ENCODE measurements at places on chromosomes 6 and 20. TPM values are rescaled to one million over a fixed set of nuclear protein-coding genes. Genes with fewer than 3 reads are reported as not detected.

GRCh38 chr6:143675946-143676345, 1.8 kb upstream of the PHACTR2 start:
- peak; percentile 25 for DNase-seq

GRCh38 chr20:36216314-36217025, 19.8 kb upstream of the AAR2 start:
- DNase-seq: no peak

GRCh38 chr20:1536893-1537730, 20.4 kb downstream of the SIRPD start:
- DNase-seq: no peak

GRCh38 chr6:6986344-6986743, 121.4 kb upstream of the RREB1 start:
- no peak for DNase-seq

DNA sequence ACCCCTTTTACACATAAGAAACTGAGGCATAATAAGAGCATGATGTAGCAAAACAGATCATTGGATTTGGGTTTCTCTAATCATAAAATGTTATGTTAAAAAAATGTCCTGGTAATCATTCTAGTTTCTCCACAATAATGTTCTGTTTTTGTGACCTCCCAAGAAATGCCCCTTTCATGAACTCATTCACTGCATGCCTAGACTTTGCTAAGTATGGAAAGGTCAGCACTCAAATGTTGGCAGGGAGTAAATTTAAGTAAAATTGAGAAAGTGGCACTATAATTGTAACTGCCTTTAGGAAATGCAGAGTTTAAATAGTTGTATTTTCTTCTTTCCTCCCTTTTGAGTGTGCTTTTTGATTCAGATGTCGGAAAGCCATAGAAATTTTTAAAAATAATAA, 48.5 kb upstream of the ID4 start:
- no peak for DNase-seq

DNA sequence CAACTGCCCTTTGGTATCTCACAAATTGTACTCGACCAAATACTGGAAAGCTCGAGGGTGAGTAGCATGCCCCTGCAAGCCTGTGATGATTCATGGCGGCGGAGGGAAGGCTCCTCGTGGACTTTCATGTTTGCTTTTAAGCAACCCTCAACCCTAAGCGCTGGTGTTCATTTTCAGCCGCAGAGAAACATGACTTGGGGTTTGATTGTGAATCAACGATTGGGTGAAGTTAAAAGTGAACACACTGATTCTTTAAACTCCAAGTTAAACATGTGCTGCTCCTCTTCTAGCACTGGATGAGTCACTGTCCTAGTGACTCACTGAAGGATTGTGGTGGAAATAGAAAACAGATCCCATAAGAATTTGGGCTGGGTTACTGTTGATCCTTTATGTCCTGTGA, 8.3 kb downstream of the CD109 start:
- peak; percentile 97 for DNase-seq

GRCh38 chr6:44234101-44235025, 11.0 kb downstream of the SLC29A1 start:
- DNase-seq: no peak

DNA sequence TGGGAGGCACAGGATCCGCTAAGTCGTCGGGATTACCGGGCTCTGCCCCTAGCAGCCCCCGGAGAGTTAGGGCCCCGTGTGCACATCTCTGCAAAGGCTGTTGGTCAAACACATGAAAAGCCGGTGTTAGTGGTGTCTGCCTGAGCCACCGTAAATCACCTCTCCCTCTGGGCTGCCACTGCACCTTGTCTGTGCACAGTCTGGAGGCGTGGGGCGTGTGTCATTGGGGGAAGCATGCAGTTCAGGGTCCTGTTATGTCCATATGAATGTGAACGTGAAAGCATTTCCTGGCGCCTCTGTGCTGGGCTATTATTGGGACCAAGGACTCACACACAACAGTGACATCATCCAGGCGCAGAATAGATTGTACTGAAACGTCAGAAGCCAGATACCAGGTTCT, 305.6 kb downstream of the NRN1 start:
- DNase-seq: no peak

- DNase-seq: no peak
Observed at GRCh38 chr6:3195695-3196497, 31.6 kb downstream of the TUBB2B start.

DNA sequence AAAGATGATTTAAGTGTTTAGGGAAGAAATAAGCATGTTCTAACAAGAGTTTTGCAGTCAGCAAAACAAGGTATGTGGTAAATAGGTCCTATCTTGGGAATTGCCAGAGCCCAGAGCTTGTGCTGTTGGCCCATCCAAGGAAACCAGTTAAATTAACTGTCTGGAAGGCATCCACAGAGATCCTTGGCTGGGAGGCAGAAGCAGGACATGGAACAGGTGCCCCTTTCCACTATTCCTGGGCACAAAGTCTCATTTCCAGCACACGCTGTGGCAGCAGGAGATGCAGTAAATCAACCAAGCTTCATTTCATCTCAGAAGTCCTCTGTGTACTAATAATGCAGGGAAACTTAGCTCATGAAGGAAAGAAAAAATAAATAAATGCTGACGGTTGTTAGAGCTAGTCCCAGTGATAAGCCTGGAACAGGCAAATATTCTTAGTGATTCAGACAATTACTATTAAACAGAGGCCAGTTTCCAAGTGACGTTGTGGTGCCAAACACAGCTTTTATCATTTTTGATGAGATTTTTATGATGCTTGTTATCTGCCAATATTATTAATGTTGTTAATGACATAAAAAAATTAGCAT, 39.8 kb upstream of the SNAP25 start:
- no peak for DNase-seq

DNA sequence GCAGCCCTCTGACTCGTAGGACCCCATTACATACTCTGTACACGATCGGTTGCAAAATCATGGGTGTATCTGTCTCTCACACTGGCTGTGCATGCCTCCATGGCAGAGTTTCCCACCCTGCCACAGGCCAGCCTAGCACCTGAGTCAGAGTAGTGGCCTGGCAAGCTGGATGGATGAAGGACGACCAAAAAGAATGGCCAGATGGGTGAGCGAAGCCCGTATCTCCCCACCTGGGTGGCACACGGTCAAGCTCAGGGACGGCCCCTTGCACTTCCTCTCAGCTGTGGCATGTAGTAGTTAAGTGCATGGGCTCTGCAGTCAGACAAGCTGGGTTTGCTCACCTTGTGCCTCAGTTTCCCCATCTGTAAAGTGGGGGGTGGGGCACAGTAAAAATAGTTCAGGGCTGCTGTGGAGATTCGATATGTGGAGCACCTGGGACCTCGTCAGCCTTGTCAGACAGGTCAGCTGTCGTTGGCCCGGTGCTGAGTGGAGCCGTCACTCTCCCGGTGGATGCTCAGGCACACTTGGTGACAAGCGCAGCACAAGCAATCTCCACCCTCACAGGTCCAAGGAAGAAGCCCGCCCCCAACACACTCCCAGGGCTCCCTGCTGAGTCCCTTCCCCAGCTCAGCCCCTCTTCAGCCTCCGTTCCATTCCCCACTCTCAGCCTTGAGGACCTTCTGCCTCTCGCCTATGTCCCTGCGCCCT, 12.6 kb downstream of the CPNE5 start:
- DNase-seq: no peak

DNA sequence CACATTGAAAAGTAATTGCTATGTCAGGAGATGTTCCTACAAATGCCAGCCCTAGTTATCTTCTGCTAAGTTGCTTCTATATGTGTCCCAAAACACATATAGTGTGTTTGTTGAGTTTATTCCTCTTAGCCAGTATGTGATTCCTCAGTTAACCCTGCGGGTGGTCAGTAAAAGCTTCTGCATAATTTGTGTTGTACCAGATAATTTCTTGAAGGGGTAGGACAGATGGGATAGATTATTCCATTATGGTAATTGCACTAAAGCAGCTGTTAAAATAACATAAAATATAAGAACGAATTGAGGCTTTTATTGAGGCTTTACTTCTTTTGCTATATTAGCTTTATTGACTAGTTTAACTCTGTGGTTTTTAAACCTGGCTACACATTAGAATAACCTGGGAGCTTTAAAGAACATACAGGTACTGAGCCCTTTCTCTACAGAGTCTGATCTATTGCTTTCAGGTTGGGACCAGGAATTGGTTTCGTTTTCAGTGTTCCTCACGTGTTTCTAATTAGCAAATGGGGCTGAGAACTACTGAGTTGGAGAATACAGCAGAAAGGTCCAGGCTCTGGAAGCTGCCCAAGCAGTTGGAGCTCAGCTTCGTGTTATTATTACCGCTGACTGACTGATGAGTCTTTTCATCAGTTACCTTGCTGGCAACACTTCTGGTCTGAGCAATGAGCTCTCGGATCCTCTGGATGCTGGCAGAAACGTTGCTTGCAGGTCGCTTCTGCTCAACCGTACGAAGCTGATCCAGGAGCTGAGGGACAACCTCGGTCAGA, 56.9 kb downstream of the FAM229B start:
- peak; percentile 10 for DNase-seq

- DNase-seq: no peak
Observed at GRCh38 chr6:80437221-80437620, 330.8 kb downstream of the BCKDHB start.

DNA sequence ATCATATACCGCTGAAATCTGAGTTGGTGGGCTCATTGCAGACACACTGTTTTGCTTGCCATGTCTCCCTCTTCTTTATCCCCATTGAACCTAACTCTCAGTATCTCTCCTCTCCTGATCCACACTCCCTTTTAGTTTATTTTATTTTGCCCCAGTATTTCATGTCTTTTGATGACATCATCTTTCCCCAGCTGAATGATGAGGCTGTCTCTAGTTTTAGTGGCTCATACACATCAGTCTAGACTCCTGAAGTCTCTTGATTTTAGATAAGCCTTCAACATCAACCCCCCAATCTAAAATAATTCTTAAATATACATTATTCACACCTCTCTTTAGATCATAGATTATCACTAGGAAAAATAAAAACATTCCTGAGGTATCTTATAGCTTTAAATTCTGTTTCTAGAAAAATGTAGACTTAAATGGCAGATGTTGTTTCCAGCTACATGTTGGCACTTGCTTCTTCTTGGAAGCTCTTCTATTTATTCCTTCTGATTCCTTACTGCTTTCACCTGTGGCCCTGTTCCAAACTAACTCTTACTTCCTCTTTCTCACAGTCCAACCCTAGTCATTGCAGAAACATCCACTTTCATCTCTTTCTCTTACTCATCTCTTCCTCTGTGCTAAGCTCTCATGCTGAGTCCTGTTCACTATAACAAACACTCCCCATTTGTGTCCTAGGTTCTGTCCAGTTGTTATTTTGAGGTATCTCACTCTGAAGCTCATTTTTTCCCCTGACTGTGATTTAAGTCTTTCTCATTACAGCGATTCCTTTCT, 191.9 kb upstream of the SLC35B3 start:
- DNase-seq: peak; percentile 6

DNA sequence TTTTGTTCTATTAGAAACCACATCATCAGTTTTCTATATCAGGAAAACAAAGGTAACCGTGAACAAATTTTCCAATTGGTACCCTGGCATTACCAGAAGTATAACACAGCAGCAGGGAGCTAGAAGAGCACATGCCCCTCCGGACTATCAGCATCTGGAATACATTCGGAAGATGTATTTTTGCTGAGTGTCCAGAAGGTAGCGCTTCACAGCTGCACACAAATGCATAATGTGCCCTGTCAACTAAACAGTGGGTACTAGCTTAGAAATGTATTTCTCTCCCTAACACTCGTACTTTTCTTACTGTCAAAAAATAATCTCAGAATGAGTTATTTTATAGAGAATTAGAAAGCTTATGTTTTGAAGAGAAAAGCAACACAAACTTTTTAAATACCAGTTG, 77.6 kb downstream of the HUS1B start:
- DNase-seq: no peak

DNA sequence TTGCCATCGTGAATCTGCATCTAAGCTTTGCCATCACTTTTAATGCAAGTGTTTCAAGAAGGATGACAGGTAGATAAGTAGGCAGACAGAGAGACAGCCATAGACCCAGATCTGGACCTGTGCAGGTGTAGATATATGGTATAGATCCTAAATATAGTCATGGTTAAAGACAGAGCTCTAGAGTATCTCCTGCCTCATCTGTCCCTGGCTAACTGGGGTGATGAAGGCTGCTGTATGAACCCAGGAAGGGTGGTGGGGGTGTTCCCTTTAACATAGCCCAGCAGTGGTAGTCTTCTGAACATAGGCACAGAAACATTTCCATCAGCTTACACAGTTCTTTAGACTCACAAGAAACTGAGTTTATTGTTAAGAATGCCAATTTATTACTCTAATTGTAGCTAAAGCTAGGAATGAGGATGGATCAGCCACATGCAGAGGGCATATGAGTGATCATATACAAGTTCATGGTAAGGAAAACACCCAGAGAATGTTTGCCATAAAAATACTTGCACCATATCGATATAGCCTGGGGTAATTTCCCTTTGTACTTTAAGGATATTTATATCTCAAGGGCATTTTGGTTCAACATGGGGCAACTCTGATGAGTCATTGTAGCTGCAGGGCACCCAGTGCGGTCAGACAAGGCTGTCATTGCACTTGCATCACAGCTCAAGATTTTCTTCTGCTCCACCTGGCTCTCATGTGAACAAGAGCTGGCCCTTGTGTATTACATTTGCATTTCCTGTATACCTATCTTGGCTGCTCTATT, 587.2 kb downstream of the EPM2A start:
- DNase-seq: peak; percentile 58

- no peak for DNase-seq
Observed at GRCh38 chr20:47320990-47321805, 35.3 kb downstream of the ZMYND8 start.

DNA sequence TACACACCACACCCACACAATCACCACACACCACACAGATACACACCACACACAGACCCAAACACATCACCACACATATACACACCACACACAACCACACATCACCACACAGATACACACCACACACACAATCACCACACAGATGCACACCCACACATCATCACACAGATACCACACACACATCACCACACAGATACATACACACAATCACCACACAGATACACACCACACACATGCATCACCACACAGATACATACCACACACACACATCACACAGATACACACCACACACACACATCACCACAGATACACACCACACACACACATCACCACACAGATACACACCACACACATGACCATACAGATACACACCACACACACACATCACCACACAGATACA, 73.2 kb downstream of the GRM4 start:
- DNase-seq: no peak

DNA sequence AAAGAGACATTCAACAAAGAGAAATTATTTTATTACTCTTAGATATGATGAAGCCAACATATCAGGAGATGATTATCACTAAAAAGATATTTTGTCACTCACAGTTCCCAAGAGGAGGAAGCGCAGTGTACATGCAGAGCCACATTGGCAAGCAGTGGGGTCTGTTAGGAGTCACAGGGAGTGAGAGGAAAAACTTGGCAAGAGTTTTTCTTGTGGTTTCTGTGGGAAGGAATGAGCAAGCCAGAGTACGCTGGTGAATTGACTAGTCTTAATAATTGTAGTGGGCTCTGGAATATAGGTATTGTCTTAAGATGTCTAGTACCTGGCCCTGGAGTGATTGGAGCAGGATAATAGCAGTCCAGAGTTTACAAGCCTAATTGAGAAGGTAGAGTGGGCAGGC, 1095.2 kb downstream of the GRIK2 start:
- no peak for DNase-seq

- no peak for DNase-seq
Observed at GRCh38 chr20:6061544-6061943, 7.7 kb upstream of the LRRN4 start.

GRCh38 chr20:35952480-35953386, 1.6 kb downstream of the SCAND1 start:
- no peak for DNase-seq

Gene LY6G6C
- not detected for polyA plus RNA-seq

Gene TMEM170B
- polyA plus RNA-seq: 0.23 TPM

Gene BPIFB4
- polyA plus RNA-seq: not detected

Gene RHAG
- polyA plus RNA-seq: not detected

Gene SLC22A3
- not detected for polyA plus RNA-seq

Gene GTF2H4
- polyA plus RNA-seq: 28.2 TPM
